ENCODE measurements at places on chromosomes 5 and 9.

- peak; percentile 67 for DNase-seq
Observed at GRCh38 chr9:130172858-130173665, 858 bp downstream of the NCS1 start.

- peak; percentile 12 for DNase-seq
Observed at GRCh38 chr9:130368631-130369103, 76.1 kb upstream of the ASS1 start.

- DNase-seq, result no peak
Observed at GRCh38 chr9:137333016-137333671, 31.1 kb upstream of the NRARP start.

GRCh38 chr9:124373851-124374250 is 41.4 kb downstream of the PSMB7 start:
- DNase-seq, result no peak

DNA sequence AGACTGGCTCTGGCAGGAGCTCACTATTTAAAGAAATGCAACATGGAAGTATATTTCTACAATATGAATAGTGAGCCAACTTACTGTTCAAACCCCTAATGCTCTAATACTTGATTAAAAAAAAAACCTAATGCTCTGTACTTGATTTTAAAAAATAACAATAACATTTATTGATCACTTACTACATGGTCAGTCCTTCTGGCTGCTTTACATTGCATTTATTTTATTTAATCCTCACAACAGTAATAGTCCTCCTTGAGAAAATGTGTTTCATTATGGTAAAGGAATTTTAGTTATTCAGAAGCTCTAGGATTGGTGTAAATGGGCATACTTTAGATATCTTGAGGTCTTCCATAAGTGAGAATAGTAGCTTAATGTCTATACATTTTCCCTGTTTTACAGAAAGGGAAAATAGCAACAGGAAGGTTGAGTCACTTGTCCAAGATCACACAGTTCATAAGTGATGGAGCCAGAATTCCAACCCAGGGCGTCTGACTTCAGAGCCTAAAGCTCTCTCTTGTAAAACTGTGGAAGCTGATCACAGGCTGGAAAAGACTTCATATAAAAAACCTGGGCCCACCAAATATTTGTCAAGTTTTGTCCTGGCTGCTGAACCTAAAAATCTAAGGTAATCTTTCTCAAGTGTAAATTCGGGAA is 1.0 kb downstream of the STARD4 start:
- DNase-seq, result no peak

DNA sequence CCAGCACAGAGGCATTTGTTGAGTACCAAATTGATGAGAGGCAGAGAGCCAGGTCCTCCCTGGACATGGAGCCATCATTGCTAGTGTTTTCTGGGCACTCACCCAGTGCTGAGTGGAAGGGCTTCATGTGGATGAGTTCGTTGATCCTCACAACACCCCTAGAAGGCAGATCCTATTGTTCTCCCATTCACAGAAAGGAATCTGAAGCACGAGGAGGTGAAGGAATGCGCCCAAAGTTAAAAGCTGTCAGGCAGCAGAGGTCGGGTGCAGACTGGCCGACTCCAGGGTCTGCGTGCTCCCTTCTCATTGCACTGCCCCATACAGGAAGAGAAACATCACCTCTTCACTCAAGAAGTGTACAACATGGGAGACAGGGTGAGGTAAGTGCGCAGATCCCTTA is 153.5 kb upstream of the TNPO1 start:
- no peak for DNase-seq

- no peak for DNase-seq
Observed at GRCh38 chr5:53256746-53257145, 147.2 kb upstream of the MOCS2 start.

DNA sequence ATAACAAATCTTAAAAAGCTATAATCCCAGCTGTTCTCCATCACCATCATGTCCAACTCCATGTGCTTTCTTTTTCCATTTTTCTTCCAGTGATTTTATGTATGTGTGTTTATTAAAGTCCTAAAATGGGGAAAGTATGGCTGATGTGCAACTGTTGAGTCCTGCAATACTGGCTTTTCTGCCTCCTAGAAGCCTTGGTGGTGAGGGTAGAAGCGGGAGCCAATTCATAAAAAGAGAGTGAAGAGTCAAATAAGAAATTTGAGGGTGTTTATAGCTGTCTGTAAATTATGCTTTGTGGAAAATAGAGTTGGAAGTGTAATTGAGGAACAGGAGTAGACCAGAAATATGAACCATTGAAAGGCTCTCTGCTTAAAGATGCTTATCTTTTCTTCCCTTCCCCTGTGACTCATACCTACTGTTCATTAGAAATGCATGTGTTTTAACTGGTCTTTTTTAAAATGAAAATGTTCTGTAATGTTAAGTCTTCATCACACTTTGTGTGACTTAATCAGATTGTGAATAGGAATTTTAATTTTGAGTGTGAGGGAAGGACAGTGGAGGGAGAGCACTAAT is 80.1 kb downstream of the ZCCHC7 start:
- DNase-seq, result no peak

GRCh38 chr9:7879551-7880245 is 80.1 kb upstream of the DMAC1 start:
- DNase-seq, result peak; percentile 3

DNA sequence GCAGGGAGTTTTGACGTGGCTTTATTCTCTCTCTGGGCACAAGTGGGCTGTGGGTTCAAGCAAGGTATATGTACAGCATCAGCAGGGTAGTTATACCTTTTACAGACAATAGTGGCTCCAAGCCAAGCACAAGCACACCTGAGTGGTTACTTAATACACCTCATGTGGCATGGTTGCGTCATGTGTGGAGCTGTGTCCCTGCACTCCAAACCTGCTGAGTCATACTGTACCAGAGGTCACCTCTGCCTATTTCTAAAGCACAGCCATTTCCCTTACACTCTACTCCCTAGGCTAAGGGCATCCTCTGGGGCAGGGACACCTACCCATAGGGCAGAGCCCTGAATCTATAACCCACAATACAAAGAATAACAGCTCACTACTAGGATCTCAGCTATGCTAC is 147.3 kb downstream of the OSTF1 start:
- DNase-seq, result no peak

DNA sequence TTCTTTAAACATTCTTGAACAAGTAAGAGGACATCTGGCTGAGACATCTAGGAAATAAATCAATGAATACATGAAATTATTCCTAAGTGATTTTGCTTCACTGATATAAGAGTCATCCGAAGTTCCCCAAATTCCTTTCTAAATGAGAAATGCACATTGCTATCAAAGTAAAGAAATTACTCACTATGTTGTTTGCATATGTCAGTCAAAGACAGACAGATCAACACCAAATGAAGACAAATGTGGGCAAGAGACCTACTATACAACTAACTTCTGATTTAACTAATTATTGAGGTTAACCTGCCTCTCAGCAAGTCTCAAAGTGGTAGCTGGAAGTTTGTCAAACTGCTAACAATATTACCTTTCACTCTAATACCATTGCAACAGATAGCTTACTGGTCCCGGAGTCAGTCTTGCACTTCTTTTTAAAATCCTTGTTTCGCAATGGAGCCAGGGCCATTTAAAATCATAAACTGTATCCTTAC is 13.2 kb downstream of the TUT7 start:
- no peak for DNase-seq

- DNase-seq, result no peak
Observed at GRCh38 chr9:137610944-137611343, 5.5 kb downstream of the ARRDC1 start.

GRCh38 chr9:81411961-81412360 is 277.4 kb downstream of the TLE1 start:
- no peak for DNase-seq

- DNase-seq, result no peak
Observed at GRCh38 chr5:168612996-168613395, 33.8 kb upstream of the PANK3 start.

DNA sequence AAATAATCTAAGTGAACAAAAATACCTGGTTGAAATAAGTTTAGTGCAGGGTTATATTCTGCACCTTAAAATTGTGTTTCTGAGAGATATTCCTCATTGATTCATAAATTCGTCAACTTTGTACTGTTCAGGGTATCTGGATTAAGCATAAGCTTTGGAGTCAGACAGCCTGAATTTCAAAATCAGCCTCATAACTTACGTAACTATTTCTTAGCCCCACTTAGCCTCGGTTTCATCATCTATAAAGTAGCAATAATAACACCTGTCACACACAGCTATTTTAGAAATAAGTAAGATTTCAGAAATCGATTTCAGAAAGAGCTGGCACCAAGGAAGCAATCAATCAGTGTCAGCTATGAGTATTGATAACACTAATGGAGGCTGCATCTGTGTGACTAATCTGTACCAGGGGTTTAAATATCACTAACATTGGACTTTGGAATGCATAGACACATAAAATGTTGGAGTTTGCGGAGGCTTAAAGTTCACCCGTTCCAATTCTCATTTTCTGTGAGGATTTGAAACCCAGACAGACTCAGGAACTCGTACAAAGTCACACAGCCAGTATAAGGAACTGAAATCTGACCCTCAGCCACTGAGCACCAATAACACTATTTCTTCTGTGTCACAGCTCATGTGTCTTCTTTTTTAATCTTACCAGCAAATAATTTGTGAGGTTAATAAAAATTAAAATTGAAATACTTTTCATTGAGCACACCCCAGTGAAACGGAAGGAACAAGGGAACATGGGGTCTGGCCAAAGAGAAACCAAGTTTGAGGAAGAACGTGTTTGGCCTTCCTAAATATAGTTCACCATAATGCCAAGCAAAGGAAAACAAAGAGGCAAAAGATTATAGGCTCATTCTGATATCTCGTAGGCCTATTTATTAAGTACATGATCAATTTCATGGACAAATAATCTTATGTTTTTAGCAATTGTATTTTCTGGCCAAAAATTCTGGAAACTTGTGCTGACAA is 194.4 kb upstream of the PTGER4 start:
- no peak for DNase-seq

- no peak for DNase-seq
Observed at GRCh38 chr5:108638021-108638420, 109.7 kb upstream of the FER start.

GRCh38 chr5:95081500-95081960 is 203.4 kb downstream of the MCTP1 start:
- DNase-seq, result peak; percentile 1

- no peak for DNase-seq
Observed at GRCh38 chr5:132909702-132910101, 36.2 kb downstream of the LEAP2 start.

GRCh38 chr5:17183831-17184230 is 33.6 kb upstream of the BASP1 start:
- DNase-seq, result no peak

All from activated CD4-positive, alpha-beta T cell treated with anti-CD3 and anti-CD28 coated beads for 4 hours (primary cell).